ENCODE measurements at places on chromosomes 5 and 9.

DNA sequence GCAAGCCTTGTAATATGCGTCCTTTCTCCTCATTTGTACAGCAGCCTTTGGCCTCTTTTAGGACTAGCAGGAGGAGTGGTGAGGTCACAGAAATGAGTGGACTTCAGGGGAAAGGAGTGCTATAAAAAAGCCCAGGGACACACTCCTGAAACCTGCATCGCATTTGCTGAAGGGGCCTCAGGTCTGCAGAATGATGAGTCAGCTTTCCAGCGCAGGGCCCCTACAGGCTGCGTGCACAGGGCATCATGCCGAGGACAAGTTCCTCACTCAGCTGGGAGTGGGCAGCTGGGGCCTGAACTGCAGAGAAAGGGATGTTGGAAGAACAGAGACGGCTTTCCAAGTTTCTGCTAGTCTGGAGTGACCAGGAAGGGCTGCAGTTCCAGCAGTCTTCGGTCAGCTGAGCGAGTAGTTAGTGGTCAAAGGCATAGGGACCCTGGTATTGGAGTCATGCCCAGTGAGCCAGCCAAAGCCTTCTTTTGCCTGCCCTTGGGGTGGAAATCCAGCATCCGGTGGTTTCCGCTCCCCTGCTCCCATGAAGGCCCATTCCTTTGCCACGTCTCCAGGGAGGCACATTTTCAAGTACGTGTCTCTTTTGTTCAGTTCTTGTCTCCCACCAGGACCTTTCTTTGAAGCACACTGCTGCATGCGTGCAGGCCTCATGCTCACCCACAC, 17.3 kb upstream of the CFAP157 start:
- no peak for DNase-seq

DNA sequence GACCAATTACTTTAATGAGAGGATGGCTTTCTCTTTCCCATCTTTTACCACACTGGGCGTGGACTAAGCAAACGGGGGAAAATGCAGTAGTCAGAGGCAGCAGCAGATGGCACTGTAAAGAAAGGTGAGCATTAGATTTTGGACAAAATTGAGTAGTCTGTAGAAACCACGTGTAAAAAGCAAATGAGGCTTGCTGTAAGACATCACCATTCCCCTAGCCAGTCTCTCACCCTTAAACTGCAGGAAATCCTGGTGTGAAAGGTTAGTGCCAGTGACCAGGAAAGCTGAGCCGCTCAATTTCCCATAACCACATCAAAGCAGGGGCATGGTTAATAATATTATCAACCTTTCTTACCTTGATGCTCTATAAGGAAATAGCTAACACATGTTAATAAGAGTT, 31.8 kb downstream of the SPATA31C2 start:
- no peak for DNase-seq

- DNase-seq = no peak
These were observed 179.1 kb downstream of the EPB41L4A start for GRCh38 chr5:112239996-112240395.

- no peak for DNase-seq
These were observed 122.8 kb upstream of the MAP3K1 start for GRCh38 chr5:56692359-56693219.

GRCh38 chr9:26502311-26502710, 390.3 kb downstream of the CAAP1 start:
- DNase-seq = no peak

Data from activated naive CD8-positive, alpha-beta T cell treated with anti-CD3 and anti-CD28 coated beads for 36 hours (primary cell).